Neural crest cell (in vitro differentiated cells): ENCODE measurements at places on chromosomes 6 and 20. TPM values are rescaled to one million over a fixed set of nuclear protein-coding genes. Genes with fewer than 3 reads are reported as not detected.

DNA sequence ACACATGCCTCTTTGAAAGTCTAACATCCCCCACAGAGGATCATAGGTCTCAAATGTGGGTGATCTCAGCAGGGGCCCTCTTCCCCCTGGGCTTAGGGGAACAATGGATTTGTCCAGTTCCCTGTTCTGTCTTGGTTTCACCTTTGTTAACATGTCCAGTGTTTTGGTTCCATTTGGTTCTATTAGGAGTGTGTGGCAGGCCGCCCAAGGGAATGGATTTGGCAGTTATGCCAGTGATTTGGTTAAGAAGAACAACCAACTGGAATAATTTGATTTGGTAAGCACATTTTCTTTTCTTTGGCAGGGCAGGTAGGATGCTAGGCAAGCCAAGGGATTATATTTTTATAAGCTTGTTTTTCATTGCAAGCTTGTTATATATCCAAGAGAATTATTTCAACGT is 28.5 kb upstream of the ENPP1 start:
- no peak for DNase-seq

The DNAH8 gene
- 0.05 and 0.39 TPM in 2 replicates for total RNA-seq

GRCh38 chr20:54668271-54669039 is 193.1 kb downstream of the DOK5 start:
- DNase-seq = peak; percentile 25

The PTCHD4 gene
- total RNA-seq = 1.2 and 1.4 TPM in 2 replicates

DNA sequence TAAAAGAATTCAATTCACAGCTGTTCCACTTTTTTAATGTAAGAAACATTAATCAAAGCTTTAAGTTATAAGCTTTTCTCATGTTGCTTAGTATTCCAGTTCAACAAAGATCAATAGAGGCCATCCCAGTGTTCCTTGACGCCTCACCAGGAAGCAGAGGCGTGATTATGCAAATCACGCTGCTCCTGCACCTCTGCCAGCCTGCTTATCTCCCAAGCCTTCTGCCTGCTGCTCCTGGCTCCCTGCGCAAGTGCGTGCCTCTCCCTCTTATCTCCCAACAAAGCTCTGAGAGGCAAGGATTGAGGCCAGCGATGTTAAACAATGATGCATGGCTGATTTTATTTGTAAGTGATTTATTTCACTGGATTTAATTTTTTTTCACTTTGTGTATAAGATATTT is 42.8 kb downstream of the INSM1 start:
- DNase-seq = peak; percentile 16

The AIF1 gene
- not detected in 2 replicates for total RNA-seq

- DNase-seq = no peak
Observed at GRCh38 chr20:50245498-50246366, 55.1 kb downstream of the CEBPB start.

DNA sequence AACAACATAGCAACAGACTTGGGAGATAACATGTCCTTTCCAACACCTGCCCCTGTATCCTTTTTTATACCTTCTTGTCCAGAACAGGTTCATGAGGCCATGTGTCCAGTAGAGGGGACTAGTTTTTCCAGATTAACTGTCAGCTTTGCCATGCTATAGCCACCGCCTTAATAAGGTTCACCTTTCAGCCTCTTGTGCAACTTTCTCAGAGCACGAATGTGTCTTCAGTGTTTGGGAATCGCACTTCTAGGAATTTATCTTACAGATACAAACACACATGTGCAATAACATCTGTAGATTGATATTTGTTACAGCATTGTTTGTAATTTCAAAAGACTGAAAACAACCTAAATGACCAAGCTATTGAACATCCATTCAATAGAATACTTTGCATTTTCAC is 21.4 kb downstream of the NCR2 start:
- no peak for DNase-seq

The WFDC5 gene
- total RNA-seq = not detected in 2 replicates

GRCh38 chr6:137736048-137736818 is 130.8 kb upstream of the TNFAIP3 start:
- DNase-seq = no peak

GRCh38 chr20:911882-912600 is 4.1 kb downstream of the ANGPT4 start:
- DNase-seq = no peak

DNA sequence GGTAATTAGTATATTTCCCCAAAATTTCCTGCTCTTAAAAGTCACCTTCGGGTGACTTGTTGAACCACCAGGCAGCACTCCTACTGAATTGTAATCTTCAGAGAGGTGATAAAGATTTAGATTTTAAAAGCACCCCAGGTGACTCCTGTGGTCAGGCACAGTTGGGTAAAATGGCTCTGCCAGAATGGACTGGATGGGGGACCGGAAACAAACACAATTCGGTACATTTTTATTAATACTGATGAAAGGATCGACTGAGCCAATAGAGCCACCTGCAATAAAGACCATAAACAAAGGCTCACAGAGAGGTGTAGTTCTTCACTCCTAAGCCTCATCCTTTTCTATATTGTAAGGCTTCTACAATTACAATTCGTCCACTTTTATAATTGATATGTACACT is 19.6 kb upstream of the FAM83C start:
- no peak for DNase-seq
